ENCODE measurements at places on chromosomes 7 and 10.
A peak's percentile ranks its signal among the peaks of the same experiment; 100 is the strongest.

- no peak for DNase-seq
These were observed at the start of gene GLI3 for GRCh38 chr7:42236976-42237810. TSS of gene GLI3 (minus strand) at chr7:42237209. CDS start at chr7:42223253, 13,956 bp downstream.

DNA sequence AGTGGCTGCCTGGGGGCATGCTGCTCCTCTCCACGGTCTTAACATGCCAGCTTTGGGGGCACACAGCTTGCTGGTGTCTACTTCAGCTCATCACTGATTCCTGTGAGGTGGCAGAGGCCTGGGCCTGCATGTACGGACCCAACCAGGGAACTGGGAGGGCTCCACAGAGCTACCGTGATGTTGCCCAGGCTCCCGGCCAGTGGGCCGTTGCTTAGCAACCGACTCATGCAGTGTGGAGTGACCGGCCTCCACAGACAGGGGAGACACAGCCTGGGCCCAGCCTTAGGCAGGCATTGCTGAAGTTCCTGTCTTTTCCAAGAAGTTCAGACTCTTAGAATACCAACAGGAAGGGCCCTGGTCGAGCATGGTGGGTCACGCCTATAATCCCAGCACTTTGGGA lies 25.8 kb upstream of the SH2B2 start:
- DNase-seq, result no peak

DNA sequence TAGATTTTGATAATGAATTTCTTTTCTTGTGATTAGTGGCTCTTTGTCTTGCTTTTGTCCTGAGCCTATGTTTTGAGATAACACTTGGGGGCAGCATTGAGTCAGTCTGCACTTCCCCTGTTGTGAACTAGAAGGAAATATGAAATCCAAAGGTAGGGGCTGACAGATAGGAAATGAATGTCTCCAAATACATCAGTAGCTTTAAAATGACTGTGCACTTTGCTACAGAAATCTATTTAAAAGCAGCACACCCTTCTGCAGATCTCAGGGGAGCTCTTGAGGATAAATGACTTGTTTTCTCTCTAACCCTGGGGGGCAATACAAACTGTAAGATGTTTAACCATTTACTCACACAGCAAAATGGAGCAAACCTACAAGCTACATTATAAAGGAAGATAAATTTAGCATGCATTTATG lies 176.0 kb upstream of the MYO3A start:
- DNase-seq, result no peak

DNA sequence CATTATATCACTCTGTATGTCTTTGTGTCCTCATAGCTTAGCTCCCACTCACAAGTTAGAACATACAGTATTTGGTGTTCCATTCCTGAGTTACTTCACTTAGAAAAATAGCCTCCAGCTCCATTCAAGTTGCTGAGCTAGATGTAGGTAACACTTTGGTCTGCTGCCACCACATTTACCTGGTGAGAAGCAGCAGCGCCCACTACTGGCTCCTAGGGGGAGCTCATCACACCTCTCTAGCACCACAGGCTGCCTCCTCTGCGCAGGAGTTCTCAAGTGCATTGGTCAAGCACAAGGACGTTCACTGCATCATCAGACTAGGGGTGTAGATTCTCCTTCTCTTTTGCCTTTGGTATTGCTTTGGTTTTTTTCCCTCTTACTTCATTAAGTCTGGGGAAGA lies 530.9 kb upstream of the AUTS2 start:
- no peak for DNase-seq

DNA sequence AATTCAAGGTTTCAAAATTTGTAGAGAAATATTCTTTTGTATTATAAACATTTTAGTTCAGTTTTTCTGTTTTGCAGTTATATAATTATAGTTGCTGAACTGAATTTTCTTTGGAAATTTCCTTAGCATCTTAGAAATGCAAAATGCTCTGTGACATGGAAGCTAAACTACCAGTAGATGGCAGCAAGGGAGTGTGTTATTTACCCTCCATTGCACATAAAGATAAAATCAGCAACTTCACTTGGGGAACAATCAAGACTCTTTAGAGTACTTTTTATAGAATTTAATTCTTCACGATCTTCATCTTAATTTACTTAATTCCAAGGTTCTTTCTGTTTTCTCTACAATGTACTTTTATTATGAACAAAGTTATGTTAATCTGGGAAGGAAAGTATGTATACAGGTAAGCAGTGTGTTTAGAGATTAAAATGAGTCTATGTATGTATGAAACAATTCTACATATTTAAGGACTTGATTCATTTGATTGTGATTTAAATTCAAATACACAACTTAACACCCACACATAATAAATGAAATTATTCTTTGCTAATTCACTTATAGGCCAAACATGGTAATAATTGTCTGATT lies 404.2 kb downstream of the THSD7A start:
- no peak for DNase-seq

DNA sequence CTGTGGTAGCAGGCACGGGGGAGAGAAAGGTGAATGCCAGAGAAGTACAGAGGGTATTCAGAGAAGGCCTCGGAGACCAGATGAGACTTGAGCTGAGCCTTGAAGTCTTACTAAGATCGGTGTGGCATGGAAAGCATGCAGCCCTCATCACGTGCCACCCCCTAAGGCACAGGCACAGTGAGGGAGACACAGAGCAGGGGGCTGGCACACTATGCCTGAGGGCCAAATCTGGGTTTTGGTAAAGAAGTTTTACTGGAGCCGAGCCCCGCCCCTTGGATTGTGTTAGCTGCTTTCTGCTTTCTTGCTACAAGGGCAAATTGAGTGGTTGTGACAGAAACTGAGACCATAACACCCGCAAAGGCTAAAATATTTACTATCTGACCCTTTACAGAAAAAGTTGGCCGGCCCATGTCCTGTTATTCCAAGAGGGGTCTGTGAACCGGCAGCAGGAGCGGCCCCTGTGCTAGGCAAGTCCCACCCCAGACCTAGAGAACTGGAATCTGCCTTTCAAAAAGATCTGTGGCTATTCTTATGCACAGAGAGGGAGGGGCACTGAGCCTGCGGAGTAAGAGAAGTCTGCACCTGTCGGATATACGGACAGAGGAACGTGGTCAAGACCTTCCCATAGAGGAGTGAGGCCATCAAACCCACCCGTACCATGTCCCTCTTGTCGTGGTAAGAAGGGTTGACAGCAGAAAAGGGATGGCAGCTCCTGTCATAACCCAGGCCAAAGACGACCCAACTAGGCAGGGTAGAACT lies 109.3 kb upstream of the RHEB start:
- no peak for DNase-seq

GRCh38 chr7:78558566-78558965 lies 760.0 kb downstream of the PHTF2 start:
- DNase-seq, result no peak

- DNase-seq, result no peak
These were observed 67.3 kb upstream of the SHH start for GRCh38 chr7:155879592-155879991.

DNA sequence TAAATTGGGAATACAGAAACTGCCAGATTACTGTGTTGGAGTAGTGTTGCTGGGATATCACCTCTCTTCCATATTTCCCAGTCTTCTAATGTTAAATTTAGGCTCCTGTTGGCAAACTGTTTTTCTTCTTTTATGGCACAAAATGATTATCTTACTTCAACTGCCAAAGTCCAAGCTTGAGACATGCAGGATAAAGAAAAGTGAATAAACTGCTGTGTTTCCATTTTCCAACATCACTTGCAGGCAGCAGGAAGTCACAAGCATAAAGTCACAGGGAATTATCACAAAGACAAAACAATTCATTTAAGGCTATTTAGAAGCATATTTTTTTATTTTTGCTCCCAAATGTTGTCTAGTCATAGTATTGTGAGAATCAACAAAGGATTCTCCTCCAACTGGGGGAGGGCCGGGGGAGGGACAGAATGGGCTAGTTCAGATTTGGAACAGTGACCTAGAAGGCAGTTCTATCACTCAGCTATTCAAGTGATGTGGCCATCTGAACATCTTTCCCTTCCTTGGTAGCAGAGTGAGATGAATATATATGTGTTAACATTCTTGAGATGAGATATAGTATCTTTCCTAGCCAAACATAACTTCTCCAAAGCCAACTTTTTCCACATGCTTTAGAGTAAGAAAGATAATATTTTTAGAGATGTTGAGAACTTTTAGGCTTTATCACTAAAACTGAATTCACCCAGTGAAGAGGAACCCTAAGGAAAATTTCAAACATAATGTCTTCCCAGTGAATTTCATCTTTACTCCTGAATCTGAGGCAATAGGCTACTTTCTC lies 364.7 kb downstream of the CTNNA3 start:
- DNase-seq, result no peak

DNA sequence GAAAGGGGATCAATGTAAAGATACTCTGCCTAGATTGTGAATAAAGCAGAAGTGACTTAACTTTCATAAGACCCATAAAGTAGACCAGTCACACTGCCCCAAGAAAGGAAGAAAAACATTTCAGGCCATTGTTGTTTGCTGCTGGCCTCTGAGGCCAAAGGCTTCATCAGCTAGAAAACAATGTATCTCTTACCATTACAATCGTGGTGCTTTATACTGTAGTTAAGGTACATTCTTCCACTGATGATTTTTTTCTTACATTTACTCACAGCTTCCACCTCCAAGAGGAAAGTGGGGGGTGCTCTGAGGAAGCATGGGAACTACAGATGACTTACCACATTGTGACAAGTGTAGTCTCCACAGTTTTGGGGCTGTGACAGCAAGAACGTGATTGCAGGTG lies 68.6 kb downstream of the NRG3 start:
- no peak for DNase-seq

- DNase-seq, result no peak
These were observed 34.5 kb downstream of the NRG3 start for GRCh38 chr10:81909453-81909852.

DNA sequence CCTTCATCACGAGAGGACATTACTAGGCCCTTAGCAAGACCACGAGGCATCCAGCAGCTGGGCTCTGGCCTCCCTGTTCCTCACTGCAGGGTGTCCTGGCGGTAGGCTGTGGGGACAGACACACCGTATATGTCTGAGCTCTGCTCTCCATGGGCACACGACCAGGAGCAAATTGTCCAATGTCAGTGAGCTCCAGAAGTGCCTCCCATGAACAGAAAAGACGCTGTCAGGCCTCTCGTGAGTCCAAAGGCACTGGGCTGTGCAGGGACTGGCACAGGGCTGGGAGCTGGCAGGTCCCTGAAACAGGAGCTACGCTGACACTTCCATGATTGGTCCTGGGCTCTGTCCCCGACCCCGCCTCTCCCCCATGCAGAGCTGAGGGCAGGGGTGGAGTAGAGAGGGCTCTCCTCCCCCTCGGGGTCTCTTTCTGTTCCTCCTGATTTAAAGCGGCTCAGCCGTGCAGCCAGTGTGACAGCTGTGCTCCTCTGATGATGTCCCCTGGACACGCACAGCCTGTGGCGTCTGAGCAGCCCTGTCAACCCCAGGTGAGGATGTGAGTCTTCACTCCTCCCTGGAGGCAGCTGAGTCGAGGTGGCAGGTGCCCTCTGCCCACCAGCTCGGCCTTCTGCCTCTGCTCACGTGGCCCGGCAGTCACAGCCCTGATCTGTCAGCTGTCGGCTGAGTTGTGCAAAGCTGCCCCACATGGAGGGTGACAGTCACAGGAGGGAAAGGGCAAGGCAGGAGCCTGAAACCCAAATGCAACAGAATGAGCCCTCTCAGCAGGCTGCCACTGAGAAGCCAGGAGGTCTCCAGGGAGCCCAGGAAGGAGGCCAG lies 13.0 kb downstream of the ANTXRL start:
- DNase-seq, result no peak

DNA sequence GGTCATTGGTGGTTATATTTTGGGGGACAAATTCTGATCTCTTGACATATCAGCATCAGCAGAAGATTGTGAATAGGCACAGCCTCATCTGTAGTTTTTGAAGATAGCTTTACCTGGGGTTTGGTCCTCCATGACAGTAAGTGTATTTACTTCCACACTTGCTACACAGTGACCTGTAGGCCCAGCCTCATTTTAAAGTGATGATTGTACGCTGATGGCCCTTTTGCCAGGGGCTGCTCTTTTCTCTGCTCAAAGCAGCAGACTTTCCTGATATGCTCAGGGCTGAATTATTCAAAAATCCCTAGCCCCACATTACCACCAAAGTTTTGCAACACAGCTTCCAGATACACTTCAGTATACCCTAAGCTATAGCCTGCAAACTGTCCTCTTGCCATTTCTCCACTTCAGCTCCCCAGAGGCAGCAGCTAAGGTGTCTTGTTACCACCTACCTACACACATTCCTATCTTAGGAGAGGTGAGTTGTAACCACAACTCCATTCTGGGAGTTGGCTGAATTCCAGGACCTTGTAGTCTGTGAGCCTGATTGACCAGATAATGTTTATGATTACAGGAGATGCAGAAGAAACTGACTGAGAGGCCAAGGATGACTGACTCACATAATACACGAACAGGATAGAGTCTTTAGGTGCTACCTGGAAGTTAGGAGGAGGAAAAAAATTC lies 6.0 kb downstream of the ASB4 start:
- DNase-seq, result no peak

DNA sequence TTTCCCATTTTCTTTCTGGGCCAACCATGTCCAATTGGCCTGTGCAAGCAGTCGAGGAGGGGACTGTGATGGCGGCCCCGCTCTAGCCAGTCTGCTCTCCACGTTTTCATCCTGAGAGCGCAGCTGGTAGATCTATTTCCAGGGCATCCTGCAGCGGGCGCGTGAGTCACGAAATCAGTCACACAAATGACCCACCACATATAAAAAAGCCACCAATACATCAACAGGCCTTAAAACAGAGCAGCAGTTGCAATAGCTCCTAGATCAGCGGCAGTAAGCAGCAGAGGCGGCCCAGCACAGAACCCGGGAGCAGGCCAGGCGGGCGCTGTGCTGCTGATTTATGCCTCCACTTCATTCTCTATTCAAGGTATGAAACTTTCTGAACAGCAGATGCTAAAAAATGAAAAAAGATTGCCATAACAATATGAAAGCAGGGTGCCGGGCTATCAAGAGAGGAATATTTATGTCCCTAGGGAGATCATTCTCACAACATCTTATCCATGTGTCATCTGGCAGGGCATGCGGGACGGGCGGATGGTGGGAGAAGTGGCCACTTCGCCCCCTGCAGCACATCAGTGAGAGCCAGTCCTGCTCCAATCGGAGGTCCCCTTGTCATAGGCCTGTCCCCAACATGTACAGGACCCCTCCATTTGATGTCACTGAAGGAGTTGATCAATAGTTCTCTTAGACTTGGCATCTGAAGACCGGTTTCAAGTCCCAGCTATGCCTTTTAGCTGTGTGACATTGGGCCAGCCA lies 98.0 kb upstream of the GPR26 start:
- DNase-seq, result no peak

GRCh38 chr7:45969940-45970339 lies 48.9 kb upstream of the IGFBP3 start:
- no peak for DNase-seq

DNA sequence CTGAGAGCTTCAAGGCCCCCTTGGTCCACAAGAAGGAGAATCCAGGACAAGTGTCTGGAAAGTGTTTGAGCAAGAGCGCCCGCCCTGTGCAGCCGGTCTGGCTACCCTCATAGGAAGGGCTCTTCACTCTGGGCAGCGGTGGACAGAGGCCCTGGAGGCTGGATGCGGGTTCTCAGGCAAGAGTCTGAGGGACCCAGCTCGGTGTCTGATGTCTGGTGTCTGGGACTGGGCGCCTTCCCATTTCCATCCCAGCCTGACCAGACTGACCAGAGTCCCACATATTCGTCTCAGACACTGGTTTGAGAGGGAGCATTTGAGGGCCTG lies 59.8 kb downstream of the HK1 start:
- no peak for DNase-seq

GRCh38 chr10:29689001-29689400 lies 54.2 kb upstream of the SVIL start:
- DNase-seq, result peak; percentile 13

- DNase-seq, result no peak
These were observed 1.9 kb upstream of the EPHA1 start for GRCh38 chr7:143410521-143411004.

- DNase-seq, result no peak
These were observed 8.0 kb downstream of the DLX5 start for GRCh38 chr7:97016381-97017191.

GRCh38 chr10:13298748-13299436 lies 972 bp downstream of the PHYH start:
- no peak for DNase-seq

Data from CD4-positive, alpha-beta T cell treated with Interleukin-6 at 100 ng/mL for 8 hours (primary cell).